ENCODE measurements at places on chromosomes 1 and 21.

DNA sequence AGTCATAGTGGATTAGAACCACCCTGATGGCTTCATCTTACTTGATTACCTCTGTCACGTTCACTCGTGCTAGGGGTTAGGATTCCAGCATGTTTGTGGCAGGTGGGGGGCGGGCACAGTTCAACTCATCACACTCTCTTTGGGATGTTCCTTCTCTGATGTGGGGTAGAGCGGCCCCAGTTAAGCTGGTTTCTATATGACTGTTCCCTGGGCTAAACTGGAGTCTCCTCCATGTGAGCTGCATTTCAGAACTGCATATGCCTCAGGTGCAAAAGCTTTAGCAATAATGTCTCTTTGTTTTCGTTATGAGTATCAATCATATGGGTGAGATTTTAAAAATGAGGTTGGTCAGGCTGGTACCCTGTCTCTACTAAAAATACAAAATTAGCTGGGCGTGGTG is 393.2 kb downstream of the RPS6KC1 start:
- H3K4me1 ChIP-seq: no peaks in the 10 kb centered on the region
- H3K27ac ChIP-seq: no peak overlapping the region
- DNase-seq: no peak
- no peaks in the 10 kb centered on the region for H3K27me3 ChIP-seq

GRCh38 chr1:85421179-85421578 is 43.8 kb downstream of the DDAH1 start:
- no peaks in the 10 kb centered on the region for H3K27me3 ChIP-seq
- H3K27ac ChIP-seq: no peak overlapping the region
- H3K36me3 ChIP-seq: no peaks in the 10 kb centered on the region
- H3K4me3 ChIP-seq: no peak overlapping the region
- no peaks in the 10 kb centered on the region for H3K4me1 ChIP-seq

DNA sequence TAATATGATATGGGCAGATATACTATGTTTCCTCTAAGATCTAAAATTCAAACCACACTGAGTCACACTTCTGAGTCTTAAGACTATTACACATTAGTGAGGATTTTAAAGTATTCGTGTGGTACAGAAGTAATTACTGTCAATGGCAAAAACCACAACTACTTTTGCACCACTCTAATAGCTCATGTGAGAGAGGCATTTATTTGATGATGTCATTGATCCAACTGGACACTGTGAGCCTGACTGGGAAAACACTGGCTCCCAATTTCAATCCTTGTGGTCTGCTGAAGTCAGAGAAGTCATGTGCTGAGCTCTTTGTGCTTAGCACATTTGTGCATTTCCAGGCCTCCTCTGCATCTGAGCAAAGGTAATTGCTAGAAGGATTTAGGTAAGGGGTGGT is 377.8 kb downstream of the USH2A start:
- DNase-seq: no peak
- H3K4me3 ChIP-seq: no peak overlapping the region
- no peaks in the 10 kb centered on the region for H3K36me3 ChIP-seq
- H3K27ac ChIP-seq: no peak overlapping the region

DNA sequence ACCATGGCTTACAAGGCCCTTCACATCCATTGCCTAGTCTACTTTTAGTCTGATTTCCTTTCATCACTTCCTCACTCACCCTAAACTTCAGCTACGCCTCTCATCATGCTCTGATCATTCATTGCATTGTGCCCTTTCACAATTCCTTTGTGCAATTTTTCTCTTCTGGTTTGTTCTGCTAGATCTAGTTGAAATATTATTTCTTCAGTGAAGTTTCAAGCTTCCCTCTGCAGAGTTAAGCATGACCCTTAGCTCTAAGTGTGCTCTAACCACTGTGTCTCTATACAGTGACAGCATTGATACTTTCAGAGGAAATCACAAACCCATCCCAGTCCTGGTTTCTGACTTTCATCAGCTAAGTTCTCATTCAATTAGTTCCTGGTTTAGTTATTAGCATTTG is 166.1 kb downstream of the PLA2G4A start:
- no peak overlapping the region for H3K4me3 ChIP-seq
- no peaks in the 10 kb centered on the region for H3K36me3 ChIP-seq
- DNase-seq: no peak
- H3K27me3 ChIP-seq: no peaks in the 10 kb centered on the region

DNA sequence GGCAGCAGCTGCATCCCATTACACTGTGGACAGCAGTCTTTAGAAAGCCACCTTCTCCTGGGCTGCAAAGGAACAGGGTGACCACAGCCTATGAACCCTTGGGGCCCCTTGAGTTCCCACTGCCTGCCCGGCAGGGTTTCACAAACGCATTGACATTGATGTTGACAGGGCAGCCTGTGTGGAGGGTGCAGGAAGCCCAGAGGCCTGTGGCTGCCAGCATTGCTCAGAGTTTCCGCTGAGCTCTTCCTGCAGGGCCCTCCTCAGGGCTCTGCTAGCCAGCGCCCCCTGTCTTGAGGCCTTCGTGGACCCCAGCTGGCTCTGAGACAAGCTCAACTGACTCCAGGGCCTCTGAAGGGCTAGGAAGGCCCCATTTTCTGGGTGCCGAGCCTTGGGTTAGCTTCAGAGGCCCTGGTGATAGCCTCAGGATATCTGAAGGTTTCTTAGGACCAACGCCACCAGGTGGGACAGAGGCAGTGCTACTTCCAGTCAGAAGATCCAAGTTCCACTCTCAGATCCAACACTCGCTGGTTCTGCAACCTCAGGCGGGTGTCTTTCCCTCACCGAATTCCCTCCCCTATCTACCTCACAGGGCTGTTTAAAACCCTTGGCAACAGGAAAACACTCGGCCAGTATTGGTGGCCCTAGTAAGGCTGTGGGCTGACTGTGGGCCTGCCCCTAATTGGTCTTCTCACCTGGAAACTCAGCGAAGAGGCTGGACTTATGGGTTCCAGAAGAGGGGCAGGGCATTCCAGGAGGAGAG is 27.2 kb upstream of the EPS8L3 start:
- H3K4me3 ChIP-seq: no peak overlapping the region
- H3K27ac ChIP-seq: peak overlapping the region; percentile 91
- H3K36me3 ChIP-seq: no peaks in the 10 kb centered on the region
- peaks cover 3% of the 10 kb centered on the region for H3K27me3 ChIP-seq
- DNase-seq: peak; percentile 88

GRCh38 chr1:36836916-36837315 is 197.4 kb downstream of the GRIK3 start:
- no peak for DNase-seq
- H3K27ac ChIP-seq: no peak overlapping the region
- H3K4me3 ChIP-seq: no peak overlapping the region
- no peaks in the 10 kb centered on the region for H3K36me3 ChIP-seq

DNA sequence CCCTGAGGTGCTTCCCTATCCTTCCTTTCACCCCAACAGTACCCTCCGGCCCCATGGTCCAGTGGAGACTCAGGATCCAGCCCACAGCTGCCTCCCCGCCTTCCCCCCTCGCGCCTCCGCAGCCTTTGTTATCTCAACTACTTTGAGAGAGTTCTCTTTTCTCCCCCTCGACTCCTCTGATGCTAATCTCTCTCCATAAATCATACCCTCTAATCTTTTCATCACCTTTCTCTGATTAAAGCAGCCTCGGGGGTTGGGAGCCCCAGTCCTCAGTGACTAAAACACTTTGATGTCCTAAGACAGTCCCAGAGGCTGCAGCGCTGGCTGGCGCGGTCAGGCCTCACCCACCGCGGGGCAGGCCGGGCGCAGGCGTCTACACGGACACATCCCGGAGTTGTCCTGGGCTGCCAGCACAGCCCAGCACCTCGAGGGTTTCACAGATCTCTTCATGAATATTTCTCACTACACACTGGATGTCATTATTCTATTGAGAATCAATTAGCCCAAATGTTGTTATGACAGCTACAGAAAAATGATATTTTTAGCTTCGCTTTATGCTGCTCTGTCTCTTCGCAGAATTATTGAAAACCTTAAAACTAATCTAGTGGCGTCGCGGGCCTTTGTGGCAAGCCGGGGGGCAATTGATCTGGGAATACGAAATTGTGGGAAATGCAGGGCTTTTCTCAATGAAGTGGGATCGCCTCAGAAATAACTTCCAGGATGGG is 289.5 kb downstream of the RRAGC start:
- H3K36me3 ChIP-seq: no peaks in the 10 kb centered on the region
- peaks cover 11% of the 10 kb centered on the region for H3K4me1 ChIP-seq
- DNase-seq: no peak
- H3K4me3 ChIP-seq: no peak overlapping the region
- H3K27ac ChIP-seq: no peak overlapping the region

- H3K27ac ChIP-seq: no peak overlapping the region
- H3K36me3 ChIP-seq: no peaks in the 10 kb centered on the region
- no peaks in the 10 kb centered on the region for H3K4me1 ChIP-seq
- peaks cover 23% of the 10 kb centered on the region for H3K27me3 ChIP-seq
- no peak overlapping the region for H3K4me3 ChIP-seq
These were observed 15.9 kb upstream of the CEP350 start for GRCh38 chr1:179938752-179939151.

DNA sequence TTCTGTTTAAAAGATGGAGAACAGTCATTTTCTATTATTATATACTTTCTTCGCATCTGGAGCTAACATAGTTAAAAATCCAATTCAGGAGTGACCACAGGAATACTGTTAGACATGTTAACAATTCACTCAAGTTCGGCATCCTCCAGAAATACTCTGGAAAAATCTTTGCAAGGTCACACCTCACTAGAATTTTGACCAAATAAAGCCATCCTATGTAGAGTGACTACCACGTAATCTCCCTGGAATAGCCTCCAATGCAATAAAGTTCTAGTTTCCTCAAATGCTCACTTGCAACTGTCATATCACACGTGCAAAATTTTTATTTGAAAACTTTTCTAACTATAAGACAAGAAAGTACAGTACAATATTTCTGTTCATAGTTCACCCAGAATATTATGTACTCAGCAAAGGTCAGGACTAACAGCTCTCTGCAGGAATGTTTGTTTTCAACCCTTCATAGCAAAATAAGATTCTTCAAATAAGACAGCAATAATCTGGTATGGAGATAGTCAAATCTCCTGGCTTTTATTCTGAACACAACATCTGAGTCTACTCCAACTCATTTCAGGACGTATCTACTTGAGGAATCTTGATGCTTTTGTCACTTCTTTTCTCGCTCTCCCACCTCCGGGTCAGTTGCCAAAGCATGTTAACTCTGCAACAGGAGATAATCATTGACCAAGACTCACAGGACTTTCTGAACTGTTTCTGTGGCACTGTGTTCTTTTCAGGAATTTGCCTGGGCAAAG is 82.6 kb downstream of the GDAP2 start:
- H3K4me3 ChIP-seq: no peak overlapping the region
- no peaks in the 10 kb centered on the region for H3K4me1 ChIP-seq
- H3K27ac ChIP-seq: no peak overlapping the region
- no peaks in the 10 kb centered on the region for H3K27me3 ChIP-seq
